Erythroblast (primary cell): ENCODE measurements at places on chromosomes 6 and 20.

GRCh38 chr20:15799871-15800270 is 773.4 kb downstream of the KIF16B start:
- DNase-seq = no peak

DNA sequence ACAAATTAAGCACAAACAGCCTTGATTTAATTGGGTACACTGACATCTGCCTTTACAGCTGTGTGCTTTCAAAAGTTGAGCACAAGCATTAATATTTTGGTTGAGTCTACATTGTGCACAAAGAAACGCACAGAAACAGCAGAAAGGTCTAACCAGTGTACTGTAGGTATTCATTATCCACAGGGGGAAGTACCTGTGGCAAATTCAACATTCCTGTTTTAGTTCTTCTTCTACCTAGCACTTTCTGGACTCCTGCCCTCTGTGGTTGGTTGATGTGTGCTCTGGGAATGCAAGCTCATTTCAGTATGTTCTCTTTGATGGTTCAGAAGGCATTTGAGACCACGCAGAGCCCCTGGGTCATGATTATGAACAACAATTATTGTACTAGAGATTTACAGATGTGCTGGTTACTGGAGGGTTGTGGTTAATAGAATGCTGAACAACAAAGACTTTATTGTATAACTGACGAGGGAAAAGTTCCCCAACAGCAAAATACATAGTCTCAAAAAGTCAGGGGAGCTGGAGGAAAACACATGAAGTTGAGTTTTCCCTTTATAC is 26.6 kb upstream of the DAAM2 start:
- no peak for DNase-seq

DNA sequence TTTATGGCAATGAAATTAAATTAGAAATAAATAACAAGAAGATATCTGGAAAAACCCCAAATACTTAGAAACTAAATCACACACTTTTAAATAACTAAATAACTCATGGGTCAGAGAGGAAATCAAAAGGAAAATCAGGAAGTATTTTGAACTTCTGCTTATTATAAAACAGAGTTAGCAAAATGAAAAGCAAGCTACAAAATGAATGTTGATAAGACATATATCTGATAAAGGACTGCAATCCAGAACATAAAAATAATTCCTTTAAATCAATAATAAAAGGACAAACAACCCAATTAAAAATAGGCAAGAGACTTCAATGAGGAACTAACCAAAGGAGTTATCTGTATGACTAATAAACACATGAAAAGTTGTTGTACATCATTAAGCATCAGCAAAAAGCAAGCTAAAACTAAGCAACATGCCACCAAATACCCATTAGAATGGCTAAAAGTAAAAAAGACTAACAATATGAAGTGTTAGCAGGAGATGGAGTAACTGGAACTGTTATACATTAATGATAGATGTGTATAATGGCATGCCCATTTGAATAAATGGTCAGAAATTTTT is 38.9 kb upstream of the STMND1 start:
- DNase-seq = no peak

- DNase-seq = no peak
Observed at GRCh38 chr6:13457577-13457976, 29.8 kb downstream of the GFOD1 start.

DNA sequence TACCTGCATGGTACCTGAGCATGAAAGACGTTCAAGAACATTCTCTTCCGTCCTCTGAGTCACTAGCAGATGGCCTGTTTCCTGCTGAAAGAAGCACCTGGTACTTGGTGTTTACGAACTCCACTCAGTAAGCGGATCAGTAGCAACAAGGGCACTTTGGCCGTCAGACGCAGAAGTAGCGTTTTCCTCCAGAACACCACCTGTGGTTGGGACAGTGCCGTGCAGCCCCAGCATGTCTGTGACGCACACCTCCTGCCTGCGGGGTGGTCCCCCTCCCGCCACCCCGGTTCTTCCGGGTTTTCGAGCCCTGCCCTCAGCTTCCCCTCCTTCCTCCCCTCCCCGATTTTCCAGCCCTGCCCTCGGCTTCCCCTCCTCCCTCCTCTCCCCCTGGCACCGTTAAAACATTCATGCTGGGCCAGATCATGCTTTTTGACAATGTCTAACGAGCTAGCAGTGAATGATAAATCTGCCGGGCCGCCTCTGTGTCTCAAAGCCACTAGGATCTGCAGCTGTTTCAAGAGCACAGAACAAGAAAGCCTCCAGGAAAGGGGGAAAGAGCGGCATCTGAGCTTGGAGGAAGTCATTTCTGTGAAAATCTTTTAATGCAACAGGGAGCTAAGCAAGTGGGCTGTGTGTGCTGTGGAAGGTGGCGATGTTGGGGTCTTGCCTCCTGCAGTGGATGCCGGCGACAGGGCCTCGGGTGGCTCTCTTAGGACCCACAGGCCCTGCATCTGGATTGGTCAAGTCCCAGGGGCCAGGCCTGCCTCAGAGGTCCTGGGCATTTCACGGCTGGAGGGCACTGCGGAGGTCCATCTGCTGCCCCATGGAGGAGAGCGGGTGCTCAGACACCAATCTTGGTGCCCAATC is 207.9 kb downstream of the ERMARD start:
- DNase-seq = no peak
